ENCODE measurements at places on chromosomes 5 and 9. TPM values are rescaled to one million over a fixed set of nuclear protein-coding genes. Genes with fewer than 3 reads are reported as not detected.

ANKDD1B gene
- 1.3 TPM for total RNA-seq

CXCL14 gene
- total RNA-seq = not detected

FAM174A gene
- 28.4 TPM for total RNA-seq

GCNT1 gene
- total RNA-seq = 2.9 TPM

SLC6A19 gene
- total RNA-seq = not detected

SLC4A9 gene
- under 0.01 TPM for total RNA-seq

OBP2B gene
- not detected for total RNA-seq

PPP2R2B gene
- total RNA-seq = not detected

C5orf52 gene
- total RNA-seq = not detected

COX7C gene
- 180 TPM for total RNA-seq

ABHD17B gene
- total RNA-seq = 21.9 TPM

MYMK gene
- not detected for total RNA-seq

ACER2 gene
- total RNA-seq = 9.7 TPM

FABP6 gene
- not detected for total RNA-seq

BRD8 gene
- 45.7 TPM for total RNA-seq

SLC34A1 gene
- total RNA-seq = not detected

NUDCD2 gene
- total RNA-seq = 4.7 TPM

C5orf58 gene
- total RNA-seq = not detected

SLC46A2 gene
- not detected for total RNA-seq

RORB gene
- total RNA-seq = under 0.01 TPM

ECPAS gene
- 120 TPM for total RNA-seq

Measured in bladder microvascular endothelial cell (primary cell).